ENCODE measurements at places on chromosomes 7 and 10.

DNA sequence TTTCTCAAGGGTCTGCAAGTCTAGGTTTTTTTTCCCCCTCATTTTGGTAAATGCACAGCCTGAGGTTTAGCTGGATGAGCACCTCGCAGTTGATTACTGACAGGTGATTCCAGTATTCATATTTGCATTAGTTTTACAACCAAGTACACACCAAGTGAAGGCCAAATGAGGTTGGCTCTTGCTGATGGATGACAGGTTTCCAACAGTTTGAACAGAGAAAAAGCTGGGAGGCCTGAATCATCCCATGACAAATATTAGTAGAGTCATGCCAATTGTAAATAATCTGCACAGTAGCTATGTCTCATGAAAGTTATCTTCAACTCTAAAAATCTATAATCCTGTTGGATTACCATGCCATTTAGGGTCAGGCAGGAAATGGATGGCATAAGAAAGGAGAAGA, 399.8 kb downstream of the HTR7 start:
- no peak for DNase-seq

DNA sequence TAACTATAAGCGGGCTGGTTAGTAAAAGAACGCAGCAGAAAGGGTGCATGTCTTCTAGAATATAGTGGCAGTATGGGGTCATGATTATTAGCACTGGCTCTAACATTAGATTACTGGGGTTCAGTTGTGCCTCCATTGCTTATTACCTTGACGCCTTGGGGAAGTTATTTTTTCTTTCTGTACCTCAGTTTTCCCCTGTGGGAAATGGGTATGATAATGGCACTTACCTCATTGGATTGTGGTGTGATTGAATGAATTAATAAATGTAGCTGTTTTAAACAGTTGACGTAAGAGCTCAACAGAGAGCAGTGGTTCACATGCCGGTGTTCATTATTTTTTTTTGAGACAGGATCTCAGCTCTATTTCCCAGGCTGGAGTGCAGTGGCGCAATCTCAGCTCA, 116.5 kb downstream of the LRRC4 start:
- no peak for DNase-seq

DNA sequence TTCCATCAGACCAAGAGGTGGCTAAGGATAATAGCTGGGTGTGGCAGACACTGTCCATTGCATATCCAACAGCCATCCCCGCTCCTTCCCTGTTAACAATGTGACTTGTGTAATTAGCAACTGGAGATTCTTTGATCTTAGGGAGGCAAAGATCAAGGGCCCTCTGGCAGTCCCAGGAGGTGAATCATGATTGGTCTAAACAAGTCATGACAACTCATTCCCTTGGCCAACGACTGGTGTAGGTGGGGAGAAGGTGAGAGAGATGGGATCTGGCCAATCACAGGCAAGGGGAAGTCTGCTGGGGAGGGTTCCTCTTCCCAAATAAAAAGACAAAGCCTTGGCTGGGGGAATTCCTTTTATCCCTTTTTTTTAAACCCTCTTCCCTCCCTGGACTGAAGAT, 46.2 kb upstream of the COMTD1 start:
- no peak for DNase-seq

DNA sequence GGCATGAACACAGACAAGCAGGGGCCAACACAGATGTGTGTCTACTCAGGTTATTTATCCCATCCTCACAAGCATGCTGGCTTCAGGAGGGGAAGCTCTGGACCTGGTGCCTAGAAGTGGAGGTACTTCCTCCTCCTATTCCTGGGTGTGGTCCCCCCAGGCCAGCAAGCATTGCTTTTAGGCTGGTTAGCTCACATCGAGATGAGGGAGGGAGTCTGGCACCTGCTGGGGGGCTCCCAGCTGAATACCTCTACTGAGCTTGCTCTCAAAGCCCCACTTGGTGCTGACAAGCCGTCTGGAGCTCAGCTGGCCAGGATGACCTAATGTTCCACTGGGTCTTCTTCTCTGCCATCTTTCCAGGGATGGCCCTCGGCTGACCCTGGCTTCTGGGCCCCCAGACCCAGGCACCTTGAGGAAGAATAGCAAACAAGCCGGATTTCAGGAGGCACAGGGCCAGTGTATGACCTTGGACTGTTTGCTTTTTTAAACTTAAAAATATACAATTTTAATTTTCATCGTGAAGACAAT, 26.8 kb downstream of the FAM241B start:
- no peak for DNase-seq

- DNase-seq: no peak
Observed at GRCh38 chr7:20268824-20269223, 51.6 kb upstream of the MACC1 start.

DNA sequence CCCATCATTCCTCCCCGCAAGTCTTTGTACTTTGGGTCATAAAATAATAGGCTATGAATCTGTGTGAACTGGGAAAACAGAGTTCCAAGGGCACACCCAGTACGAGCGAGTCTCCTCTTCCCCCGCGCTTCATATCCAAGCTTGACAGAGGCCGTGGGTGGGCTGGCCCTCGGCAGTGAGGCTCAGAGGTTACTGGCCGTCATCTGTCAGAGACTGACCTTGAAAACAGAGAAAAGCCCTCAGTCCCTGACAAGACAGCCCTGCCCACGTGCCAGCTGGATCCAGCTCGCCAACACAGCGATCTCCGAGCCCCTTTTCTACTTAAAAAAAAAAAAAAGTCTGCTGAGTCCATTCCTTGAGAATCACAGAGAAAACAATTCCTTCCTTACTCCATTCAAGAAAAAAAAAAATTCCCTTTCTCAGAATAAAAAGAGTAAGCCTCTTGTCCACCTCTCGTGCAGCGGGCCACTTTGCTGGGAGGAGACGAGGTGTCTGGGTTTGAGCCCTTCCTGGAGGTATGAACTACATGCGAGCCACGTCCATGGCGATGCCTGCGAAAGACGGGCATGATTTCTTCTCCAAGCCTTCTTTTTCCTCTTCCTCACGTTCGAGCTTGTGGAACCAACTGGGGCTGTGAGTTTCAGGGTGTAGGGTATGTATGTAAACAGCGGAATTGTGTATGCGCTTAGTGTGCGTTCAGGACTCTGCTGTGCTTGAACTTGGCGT, 744 bp upstream of the BICC1 start:
- no peak for DNase-seq

Data from hematopoietic multipotent progenitor cell (in vitro differentiated cells).